ENCODE measurements at places on chromosomes 4 and X.

- DNase-seq: no peak
These were observed 186.5 kb upstream of the SLC7A11 start for GRCh38 chr4:138428611-138429010.

- DNase-seq: no peak
These were observed 135.5 kb downstream of the TLL1 start for GRCh38 chr4:166008510-166008909.

DNA sequence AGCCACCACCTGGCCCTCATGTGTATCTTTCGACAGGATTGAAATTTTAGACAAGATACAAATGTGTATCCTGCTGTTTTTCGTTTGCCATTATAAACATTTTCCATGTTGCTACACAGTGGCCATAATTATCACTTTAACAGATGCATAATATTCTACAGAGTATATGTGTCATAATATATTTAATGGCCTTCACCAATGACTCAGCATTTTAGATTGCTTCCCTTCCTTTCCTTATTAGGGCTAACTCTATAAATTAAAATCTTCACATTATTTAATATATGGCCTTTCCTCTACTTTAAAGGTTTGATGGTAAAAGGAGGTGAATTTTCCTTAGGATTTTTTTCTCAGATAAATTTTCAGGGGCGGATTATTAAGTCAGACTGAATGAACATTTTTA, 97.4 kb downstream of the HS6ST2 start:
- DNase-seq: no peak

DNA sequence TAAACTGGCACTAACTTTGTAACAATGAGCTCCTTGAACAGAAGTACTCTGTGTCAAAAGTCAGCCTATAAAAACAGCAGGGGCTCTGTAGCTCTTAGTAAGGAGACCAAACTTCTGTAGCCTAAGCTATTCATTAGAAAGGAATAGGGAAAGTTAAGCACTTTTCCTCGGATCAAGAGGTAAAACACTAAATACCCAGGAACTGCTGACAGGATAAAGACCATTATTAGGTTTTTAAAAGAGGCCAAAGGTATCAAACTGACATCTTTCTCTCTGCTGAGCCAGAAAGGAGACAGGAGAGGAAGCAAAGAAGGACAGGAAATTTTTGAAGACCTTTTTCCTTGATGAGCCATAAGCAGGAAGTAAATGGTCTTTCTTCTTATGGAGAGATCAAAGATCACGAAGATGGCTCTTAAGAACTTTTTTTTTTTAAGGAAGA, 31.9 kb downstream of the ANAPC10 start:
- no peak for DNase-seq

GRCh38 chrX:137313627-137314026, 252.3 kb upstream of the ZIC3 start:
- no peak for DNase-seq

GRCh38 chrX:10524578-10524977, 95.8 kb downstream of the MID1 start:
- no peak for DNase-seq

DNA sequence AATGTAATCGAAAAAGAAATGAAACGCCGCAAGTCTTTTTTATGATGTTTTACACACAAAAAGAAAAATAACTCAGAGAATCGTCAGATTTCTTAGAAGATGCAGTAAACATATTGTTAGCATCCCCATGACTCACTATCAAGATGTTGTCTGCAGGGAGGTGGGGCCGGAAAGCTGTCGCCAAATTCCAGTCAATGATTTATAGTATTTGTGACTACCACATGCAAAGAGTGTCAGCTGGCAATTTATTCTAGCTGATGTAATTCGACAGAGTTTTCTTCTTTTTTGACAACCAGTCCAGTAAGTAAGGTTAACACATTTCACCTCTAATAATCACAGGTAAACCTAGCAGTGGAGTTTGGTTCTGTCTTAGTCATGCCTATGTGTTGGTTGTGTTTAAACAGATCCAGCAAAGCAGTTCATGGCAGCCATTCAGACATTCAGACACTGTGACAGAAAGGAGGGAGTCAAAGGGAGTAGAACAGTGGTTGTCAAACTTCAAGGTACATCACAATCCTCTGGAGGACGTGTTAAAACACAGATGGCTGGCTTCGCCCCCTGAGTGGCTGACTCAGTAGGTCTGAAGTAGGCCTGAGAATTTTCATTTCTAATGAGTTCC, 19.8 kb upstream of the PPP1R2C start:
- no peak for DNase-seq

DNA sequence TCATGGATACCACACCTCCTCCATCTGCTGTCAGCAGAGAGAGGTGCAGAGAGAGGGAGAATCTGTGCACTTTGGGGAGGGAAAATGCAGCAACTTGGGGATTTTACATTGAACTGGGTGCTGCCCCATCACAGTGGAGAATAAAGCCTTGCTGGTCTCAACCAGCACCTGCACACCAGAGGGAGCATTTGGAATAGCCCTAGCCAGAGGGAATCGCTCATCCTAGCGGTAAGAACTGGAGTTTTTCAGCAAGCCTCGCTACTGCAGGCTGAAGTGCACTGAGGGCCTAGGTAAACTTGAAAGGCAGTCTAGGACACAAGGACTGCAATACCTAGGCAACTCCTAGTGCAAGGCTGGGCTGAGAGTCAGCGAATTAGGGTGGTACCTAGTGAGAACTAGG, 148.7 kb downstream of the KDR start:
- no peak for DNase-seq

GRCh38 chr4:176539091-176539784, 219.5 kb downstream of the SPCS3 start:
- DNase-seq: no peak

GRCh38 chr4:72567821-72568675, 973 bp downstream of the ADAMTS3 start:
- DNase-seq: peak; percentile 72

- no peak for DNase-seq
These were observed 121.3 kb downstream of the PPARGC1A start for GRCh38 chr4:23768541-23768940.

DNA sequence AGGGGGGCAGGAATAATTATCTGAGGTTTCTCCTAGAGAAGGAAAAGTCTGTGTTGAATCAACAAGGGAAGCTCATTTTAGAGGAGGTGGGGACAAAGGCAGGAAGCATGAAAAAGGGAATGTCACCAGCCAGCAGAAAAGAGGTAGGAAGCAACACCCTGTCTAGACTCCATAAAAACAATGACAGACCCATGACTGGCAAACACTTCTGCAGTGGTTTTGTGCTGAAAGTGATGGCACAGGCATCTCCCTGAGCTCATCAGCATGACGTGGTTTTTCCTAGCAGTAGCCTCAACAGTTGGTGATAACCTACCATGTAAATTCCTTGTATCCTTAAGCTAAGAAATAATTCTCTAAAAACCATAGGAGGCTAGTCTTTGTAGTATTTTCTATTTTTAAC, 110.7 kb upstream of the GALNT7 start:
- no peak for DNase-seq

Measured in HS-27A (cell line).